Stimulated activated CD8-positive, alpha-beta memory T cell treated with anti-CD3 and anti-CD28 coated beads, Interleukin-12 subunit alpha, Interleukin-12 subunit beta, amount 100 ng/mL, for 1 hour (primary cell): ENCODE measurements at places on chromosomes 3 and 15.

GRCh38 chr3:150372722-150373121, 35.4 kb upstream of the TSC22D2 start:
- DNase-seq, result no peak

- DNase-seq, result no peak
Measured at GRCh38 chr3:13507247-13507569, 27.1 kb downstream of the HDAC11 start.

DNA sequence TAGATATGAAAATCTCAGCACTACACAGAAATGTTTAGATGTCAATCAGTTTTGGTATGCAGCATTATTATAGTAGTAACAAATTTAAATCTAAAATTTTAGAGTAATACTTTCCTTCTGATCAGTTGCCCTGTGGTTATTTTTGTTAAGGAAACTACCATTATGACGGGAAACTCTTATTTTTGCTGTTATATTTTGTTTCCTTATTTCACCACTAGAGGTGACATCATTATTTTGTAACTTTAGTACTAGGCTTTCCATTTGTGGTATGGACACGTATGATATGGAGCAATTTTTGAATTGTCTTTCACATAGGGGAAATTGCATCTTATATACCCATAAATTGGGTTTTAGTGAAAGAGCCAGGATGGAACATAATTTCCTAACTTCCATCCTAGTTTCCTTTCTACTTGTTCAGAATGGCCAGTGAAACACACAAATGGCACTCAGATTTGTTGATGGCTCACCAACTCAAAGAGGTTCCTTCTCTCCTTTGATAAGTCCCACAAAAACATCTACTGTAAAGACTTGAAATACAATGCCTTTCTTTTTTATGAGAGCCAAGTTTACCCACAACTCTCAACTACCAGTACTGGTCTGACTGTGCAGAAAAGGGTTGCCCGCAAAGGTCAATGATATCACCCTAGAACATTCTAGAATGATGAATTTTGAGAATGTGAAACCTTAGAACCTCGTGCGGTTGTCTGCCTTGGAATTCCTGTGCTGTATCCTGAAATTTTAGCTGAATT, 19.4 kb upstream of the PPP4R2 start:
- no peak for DNase-seq

DNA sequence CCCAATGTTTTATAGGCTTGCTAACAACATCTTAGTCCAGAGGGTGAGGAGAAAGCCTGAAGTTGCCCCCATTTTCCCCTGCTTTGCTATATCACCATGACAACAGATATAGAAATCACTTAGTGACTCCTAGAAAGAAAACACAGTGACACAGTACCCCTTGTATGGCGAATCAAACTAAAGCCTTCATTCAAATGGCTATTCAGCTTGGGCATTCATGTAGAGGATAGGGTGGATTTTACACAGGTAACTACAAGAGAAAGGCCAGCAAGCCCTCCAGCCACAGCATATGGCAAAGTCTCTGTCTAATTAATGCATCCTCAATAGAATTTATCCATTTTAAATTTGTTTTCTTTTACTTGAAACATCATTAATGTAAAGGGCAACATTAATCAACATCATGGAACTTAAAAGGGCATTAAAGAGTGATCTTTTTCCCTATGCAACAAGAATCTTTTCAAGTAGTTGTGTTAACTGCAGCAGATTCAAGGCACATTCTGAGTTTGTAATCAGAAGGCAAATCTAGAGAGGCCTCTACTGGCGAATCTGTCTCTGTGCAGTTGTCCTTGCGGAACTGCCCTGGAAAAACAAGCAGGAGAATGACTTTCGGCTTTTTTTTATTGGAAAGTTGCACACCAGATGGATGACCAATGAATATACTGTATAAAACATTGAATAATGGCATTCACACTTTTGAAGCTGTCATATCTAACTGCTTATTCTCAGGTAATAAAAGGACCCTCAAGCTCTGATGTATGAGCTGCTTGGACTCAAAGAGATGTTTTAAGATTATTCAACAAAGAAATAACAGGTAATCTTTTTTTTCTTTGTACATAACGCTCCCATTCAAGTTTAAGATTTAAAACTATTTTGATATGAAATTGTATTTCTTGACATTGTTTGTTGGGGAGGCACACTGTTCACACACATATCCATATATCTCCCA, 621.7 kb upstream of the AGTR1 start:
- DNase-seq, result no peak

DNA sequence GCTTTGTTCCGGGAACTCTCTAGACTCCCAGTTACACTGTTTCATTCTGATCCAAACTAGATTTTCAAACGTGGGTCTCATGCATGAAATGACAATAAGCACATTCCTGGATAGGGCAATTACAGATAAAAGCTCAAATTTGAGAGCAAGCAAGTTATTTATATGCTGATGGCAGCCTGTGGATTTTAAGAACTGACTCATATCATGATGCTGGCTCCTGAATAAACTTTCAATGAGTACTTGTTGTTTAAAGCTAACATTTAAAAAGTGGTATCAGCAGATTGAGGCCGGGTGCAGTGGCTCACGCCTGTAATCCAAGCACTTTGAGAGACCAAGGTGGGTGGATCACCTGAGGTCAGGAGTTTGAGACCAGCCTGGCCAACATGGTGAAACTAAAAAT, 66.6 kb downstream of the LEO1 start:
- DNase-seq, result no peak

GRCh38 chr3:196651819-196652218, 12.3 kb downstream of the NRROS start:
- DNase-seq, result no peak

- no peak for DNase-seq
Measured at GRCh38 chr3:21273259-21274025, 477.6 kb downstream of the ZNF385D start.

- no peak for DNase-seq
Measured at GRCh38 chr15:53461677-53462076, 297.8 kb downstream of the WDR72 start.

- no peak for DNase-seq
Measured at GRCh38 chr15:52716536-52716935, 37.3 kb upstream of the ATOSA start.

- peak; percentile 27 for DNase-seq
Measured at GRCh38 chr15:74955796-74956647, 550 bp downstream of the RPP25 start.

DNA sequence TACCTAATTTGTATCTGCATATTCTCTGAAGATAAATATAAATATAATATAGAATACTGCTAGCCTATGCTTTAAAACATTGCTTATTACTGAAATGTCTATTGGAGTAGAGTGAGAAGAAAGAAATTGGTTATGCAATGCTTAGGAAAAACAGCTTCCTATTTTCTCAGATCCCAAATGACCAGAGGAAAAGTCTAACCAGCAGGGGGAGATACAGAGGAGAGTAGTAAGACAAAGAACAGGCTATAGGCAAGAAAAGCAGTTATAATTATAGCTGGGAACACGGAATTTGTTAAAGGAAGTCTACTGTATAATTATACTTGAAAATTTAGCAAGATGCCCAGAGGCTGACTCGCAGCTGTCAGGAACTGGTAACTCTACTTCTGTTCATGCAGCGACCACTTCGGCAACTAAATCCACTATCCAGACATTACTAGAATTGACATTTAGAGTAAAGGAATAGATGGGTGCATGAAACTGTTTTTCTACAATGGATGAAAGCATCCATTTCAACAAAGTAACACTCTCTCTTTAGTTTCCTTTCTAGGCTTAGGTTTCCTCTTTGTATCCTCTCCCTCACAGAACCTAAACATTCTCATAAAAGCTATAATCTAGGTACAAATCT, 97.2 kb downstream of the TBC1D5 start:
- DNase-seq, result no peak

- no peak for DNase-seq
Measured at GRCh38 chr3:63441262-63441661, 163.2 kb downstream of the SYNPR start.

- DNase-seq, result no peak
Measured at GRCh38 chr3:195769551-195769950, 42.2 kb downstream of the MUC4 start.

DNA sequence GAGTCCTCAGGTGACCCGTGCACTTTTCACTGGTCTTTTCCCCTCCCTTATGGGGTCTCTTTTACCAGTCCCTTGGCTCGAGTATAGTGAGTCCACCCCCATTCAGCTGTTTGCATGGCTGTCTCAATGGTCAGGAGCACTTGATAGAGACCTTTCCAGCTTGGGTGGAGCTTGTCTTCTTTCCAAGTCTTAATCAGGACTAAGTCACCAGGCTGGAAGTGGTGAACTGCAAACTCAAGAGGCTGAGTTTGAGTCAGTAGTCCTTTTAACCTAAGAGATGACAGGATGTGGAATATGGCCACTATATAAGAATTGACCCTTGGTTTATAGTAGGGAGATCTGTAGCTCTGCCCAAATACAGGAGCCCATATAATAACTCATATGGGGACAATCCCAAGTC, 279.7 kb downstream of the PYDC2 start:
- no peak for DNase-seq

GRCh38 chr3:172476347-172476746, 28.1 kb upstream of the GHSR start:
- DNase-seq, result no peak

DNA sequence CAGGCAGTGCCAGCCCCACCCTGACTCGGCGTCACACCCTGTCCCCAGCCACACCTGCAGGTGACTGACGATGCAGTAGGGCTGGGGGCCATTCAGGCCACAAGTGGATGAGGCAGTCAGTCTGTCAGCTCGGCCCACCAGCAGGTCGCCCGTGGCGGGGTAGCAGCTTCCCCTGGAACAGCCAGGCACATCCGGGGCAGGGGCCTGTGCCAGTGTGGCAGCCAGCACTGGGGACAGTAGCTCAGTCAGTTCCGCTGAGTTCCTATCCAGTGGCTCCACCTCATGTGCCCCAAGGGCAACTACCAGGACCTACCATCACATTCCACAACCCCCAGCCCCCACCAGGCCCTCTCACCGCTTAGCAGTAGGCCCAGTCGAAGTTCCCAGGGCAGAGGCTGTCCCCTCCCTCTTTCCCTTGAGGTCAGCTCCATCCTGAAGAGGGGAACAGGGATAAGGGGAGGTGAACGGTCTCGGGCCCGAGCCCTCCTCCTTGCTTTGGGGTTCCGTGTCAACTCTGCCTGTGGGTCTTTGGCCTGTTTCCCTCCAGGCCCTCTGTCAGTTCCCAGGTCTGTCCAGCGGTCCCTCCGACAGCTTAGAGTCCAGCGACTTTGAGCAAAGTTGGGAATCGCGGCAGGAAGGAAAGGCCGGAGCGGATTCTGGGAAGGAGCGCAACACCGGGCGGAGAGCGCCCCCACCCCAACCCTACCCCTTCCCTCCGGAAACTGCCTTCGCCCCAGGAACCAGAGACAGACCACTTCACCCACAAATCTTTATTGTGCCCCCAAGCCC, at the start of gene LAMB2:
LAMB2 (minus strand) TSS at position 614 of the 789 bp plus-strand sequence; CDS start at position 431, 183 bp downstream.
- DNase-seq, result no peak
